ENCODE measurements at places on chromosomes 11 and 22.

DNA sequence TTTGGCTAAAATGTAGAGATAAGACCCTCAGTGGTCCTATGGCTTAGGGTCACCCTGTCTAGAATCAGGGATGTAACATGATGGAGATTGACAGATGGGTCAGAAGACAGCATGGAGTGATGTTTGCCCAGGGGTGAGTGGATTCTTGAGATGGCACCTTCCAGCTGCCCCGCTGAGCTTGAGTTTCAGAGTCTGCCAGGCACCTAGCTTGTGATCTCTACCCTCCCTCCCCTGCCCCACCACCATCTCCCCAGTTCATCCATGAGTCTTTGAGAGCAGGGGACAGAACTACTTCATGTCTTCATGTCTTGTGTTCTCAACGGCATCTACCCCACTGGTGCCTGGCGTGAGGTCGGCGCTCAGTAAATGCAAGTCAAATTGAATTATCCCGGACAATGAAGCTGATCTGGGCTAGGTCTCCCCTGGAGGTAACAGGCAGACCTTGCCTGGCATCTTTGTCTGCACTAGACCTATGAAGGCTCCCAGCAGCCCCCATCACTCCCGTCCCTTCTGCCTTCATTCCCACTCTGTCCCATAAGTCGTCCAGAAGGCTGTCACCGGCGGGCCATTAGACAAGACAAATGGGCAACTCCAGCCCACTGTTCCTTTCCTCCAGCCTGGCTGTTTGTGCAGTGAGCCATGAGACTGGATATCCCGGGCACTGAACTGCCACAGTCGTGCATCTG is 239.2 kb upstream of the TBCEL start:
- DNase-seq = no peak

DNA sequence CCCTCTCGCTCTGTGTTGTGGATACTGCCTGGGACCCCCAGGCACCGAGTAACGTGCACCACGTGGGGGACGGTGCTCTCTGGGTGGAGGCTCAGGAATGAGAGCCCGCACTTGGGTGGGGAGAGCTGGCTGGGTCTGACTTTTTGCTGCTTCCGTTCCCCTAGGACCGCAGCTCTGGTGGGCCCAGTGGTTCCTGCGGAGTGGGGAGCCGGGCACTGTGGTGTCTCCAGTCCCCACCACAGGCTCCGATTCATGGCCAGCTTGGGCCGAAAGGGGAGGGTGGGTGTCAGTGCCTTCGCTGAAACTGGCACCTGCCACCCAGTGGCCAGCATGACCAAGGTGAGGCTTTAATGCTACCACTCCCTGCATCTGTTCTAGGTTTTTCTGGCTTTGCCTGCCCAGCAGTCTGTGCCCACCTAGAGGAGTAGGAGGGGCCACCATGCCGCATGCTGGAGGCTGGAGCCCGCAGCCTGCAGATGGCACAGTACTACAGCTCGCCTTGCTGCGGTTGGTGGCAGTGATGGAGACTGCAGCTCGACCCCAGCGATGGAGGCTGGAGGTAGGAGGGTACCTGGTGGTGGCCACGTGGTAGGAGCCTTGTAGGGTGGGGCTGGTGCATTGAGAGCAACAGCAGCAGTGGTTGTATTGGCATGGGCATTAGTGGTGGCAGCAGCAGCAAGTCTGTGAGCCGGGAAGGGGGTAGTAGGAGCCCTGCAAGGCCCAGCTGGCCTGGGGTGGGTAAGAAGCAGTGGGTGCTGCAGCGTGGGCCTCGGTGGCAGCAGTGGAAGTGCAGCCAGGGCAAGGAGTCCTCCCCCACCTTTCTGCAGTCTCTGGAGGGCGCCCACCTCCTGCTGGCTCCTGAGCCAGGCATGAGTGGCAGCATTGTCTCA is 118.8 kb upstream of the VPREB1 start:
- no peak for DNase-seq

- no peak for DNase-seq
Observed at GRCh38 chr11:45250035-45250718, 36.0 kb downstream of the SYT13 start.

DNA sequence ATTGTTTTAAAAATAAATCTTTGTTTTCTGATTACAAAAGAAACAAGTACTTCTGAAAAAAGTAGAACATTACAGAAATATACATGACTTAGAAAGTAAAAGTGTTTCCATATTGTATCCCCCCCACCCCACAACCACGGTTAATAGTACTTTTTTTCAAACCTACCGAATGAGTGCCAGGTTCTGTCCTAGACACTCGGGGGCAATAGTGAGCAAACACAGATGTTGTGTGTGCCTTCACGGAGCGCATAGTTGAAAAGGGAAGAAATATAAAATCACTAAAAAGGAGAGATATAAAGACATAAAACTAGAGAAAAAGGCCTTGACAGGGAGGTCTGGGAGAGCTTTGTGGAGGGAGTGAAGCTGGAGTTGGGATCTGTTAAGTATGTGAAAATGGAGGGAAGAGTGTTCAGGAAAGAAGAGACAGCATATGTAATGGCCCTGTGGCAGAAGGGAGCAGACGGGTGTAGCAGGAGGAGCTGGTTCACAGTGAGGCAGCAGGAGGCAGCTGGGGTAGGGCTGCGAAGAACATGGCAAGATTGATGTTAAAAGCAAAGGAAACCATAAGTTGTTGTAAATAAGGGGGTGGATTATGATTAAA is 42.1 kb upstream of the ALX4 start:
- DNase-seq = no peak

- DNase-seq = no peak
Observed at GRCh38 chr11:123577081-123577598, 77.3 kb downstream of the SCN3B start.
